NCI-H526 treated with DMSO at 0.1 percent for 48 hours (cell line): ENCODE measurements at places on chromosomes 11 and 22.
A peak's percentile ranks its signal among the peaks of the same experiment; 100 is the strongest.

DNA sequence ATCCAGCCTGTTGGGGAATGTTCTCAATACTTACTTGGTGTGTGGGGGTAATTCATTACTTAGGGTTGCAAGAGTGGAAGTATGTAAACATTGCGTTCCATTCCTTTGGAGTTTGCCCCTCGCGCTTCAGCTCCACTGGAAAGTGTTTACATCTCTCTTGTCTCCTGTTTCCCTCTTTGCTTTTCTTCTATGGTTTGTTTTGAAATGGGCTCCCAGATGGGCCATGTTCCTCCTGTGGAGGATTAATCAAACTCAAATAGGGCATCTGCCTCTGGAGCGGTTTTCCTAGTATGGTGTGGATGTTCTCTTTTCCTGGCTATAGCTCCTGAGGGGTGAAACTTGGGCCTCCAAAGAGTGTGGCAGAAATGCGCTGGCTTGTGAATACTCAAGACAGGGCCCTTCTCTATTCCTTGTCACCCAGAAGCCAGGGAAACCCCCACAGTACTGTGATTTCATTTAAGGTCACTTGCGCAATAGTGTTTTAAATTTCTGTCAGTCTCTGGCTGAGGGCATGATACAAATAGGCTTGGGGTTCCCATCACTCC is 51.9 kb downstream of the CD44 start:
- no peak for DNase-seq

DNA sequence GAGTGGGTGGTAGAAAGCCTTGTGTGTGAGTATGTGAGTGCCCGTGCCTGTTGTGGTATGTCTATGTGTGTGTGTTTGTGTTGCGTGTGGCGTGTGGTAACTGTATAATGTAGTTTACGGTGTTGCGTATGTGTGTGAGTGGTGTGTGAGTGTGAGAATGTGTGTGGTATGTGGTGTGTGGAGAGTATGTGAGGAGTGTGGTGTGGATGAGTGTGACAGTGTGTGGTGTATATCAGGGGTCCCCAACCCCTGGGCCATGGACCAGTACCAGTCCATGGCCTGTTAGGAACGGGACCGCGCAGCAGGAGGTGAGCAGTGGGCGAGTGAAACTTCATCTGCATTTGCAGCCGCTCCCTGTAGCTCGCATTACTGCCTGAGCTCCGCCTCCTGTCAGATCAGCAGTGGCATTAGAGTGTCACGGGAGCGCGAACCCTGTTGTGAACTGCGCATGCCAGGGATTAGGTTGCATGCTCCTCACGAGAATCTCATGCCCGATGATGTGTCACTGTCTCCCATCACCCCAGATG is 5.7 kb downstream of the UPK3A start:
- DNase-seq: peak; percentile 18

- DNase-seq: no peak
Measured at GRCh38 chr22:28956506-28956905, 73.1 kb downstream of the ZNRF3 start.

DNA sequence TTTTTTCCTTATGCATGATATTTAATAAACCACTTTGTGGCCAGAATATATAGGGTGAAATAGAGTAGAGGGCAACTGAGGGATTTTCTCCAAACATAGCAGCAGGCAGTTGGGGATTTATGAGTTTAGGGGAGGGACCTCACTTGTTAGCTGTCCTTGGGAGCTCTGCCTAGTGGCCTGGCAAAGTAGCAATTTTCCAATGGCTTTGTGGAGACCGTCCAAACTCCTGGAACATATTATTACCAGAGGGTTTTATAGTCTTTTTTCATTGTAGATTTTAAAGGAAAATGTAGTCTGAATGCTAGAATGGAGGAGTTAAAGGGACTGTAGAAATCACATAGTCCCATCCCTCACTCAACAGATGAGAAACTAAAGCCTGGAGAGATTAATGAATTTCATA is 32.3 kb downstream of the AMOTL1 start:
- no peak for DNase-seq

DNA sequence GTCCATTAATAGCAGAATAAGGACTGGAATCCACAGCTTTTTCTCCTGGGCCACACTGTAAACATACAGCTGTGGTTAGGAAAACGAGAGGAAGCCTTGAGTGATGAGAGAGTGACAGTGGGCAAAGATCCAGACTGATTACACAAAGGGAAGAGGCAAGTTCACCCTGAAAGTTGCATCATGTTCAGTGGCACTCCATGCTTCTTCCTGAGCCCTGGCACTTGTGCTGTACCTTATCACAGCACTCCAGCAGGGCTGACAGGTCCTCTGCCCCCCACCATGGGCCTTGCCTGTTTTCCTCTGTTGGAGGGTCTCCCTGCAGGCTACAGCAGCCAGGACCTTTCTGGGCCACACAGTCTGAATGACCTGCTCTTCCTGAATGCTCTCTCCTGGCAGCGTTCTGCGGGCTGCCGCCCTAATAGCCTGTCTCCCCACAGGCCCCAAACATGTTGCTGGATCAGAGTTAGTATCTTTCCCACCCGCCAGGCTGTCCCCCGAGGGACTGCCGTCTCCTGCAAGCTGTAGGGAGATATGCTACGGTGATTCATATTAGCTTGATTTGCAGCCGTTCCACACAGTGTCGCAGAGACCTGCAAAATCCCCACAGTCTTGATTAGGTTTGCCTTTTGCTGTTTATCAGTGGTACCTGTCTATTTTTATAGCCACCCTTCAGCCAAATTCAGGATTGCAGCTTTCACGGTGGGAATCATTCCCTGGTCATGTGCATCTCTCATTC is 60.2 kb downstream of the NTM start:
- DNase-seq: no peak

GRCh38 chr11:8839306-8839956 is 71.6 kb upstream of the AKIP1 start:
- DNase-seq: no peak

DNA sequence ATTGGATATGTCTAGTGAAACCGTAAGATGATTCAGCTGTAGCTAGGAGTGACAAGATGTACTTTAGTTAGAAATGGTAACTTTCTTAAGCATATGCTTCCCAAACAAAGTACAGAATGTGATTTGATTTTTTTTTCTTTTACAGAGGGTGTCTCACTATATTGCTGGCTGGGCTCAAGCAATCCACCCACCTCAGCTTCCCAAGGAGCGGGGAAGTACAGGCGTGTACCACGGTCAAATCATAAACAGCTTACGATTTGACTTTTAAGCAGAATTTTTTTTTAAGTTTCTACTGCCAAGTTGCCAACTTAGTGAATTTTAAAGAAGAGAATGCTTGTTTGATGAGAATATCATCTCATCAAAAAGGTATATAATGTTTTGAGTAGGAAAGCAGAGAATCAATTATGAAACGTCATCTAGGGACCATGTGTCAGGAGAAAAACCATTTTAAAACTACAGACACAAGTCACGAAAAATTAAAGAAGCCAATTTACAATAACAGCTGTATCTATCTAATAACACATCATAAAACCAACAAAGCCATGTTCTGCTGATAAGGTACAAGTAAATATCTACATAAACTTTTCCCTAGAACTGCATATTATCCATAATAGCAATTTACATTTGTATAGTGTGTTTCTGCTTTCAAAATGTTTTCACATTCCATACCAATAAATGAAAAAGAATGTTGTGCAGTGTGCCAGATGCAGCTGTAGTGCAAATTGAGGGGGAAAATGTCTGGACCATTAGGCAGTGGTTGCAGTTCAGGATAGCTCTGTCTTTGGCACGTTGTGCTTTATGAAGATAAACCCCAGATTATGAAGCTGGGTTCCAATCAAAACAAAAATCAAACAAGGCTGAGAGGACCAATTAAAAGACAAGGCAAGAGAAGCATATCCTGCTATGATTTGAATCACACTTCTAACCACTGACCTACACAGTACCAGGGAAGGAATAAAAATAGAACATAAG is 33.7 kb upstream of the USP47 start:
- DNase-seq: no peak

DNA sequence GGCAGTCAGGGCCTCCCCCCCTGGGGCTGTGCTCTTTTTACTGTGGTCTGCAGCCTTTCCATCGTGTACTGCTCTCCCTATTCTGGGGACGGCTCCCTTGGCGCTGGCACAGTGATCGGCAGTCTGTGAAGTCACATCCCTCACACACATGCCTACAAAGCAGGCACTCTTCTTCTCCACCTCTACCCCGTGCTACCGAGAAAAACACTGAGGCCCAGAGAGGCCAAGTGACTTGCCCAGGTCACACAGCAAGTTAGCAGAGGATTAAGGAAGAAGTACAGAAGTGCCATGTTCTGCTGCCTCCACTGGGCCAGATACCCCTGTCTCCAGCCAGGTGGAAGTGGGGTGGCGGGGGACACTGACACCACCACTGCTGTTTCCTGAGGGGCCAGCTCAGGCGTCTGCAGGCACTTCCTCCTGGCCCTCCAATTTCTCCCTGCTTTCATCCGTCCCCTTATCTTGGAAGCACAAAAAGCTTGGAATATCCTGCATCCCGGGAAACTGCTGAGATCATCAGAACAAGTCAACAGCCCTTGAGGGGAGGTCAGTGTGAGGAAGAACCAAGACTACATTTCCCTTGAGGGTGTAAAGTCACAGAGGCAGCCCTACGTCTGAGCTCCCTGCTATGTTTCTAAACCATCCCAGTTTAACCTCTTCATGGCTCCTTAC is 30.2 kb upstream of the KLHL35 start:
- no peak for DNase-seq

DNA sequence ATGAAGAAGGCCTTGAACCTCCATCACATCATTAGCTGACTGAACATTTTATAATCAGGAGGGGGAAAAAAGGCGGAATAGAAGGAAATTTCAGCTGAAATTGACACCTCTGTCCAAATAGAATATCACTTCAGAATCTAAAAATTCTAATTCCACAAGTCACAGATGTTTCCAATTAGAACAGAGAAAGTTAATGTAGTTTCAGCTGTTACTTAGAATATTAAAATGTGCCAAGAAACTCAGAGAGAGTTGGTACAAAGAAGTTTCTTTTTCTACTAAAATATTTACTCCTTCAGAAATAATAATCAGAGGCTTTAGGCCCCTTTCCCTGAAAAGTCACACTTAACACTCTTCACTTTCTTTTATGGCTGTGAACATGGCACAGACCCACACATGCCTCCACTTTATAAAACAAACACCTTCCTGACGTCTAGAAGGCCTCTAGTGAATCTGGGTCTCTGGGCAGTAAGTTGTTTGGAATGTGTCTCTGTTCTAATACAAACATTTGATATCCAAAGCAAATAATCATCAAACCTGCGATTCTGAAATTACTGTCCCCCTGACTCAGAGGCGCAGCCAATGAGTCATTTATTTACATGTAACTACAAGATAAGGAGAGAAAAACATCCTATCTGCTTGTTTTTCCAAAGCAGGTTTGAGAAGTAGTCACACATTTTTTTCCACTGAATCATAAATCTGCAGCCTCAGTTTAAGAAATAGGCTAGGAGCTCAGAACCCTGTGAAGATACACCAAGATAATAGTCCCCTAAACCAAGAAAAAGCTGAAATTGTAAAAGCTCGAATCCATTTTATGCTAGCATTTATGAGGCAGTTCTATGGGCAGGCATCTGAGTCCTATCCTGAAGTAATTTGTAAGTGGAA is 148.4 kb downstream of the ME3 start:
- DNase-seq: no peak

DNA sequence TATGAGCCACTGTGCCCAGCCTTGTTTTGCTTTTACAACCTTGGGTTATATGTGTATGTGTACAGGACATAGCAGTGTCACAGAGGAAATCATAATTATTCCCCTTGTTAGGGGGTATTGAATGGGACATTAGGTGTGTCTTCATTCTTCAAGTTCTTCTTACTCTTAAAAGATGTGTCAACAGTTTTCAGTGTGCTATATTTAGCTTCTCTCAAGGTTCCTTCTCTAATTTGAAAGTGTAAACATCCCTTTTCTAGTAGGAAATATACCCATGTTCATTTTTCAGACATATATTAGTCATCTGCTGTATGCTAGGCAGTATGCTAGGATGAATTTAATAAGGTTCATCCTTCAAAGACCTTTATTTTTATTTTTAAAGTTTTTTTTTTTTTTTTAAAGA is 17.1 kb downstream of the PCF11 start:
- no peak for DNase-seq
